Activated CD4-positive, alpha-beta memory T cell treated with anti-CD3 and anti-CD28 coated beads for 36 hours (primary cell): ENCODE measurements at places on chromosomes 12 and 14. TPM values are rescaled to one million over a fixed set of nuclear protein-coding genes. Genes with fewer than 3 reads are reported as not detected.

GRCh38 chr12:15602051-15602672 lies 187.0 kb downstream of the EPS8 start:
- DNase-seq, result no peak

- no peak for DNase-seq
These were observed 20.9 kb upstream of the GPRC5A start for GRCh38 chr12:12870465-12870864.

DNA sequence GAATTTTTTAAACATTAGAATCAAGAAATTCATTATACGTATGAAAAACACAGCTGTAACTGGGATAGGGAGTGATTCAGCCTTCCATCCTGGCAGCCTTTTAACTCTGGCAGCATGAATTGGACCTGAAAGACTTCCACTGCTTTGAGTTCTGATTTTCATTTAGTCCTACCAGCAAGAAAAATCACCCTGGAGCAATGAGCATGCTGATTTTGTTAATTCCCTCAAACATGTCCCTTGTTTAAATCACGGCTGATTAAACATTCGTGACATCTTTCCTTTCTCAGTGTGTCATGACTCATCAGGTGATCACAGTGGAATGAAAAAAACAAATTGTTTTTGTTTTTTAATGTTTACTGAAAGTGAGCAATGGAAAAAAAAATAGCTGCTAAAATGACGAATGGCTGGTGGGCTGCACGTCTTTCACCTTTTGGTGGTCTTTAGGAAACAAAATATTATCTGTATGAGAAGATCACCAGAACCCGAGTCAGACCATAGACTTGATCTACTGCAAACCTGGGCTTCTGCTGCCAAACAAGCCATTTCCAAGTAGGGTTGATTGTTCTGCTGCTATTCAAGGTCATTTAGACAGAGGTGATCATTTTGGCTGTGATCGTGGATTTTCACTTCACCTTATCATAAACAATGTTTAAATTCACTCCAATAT lies 67.0 kb upstream of the CAND1 start:
- DNase-seq, result no peak

The CDC42BPB gene
- total RNA-seq, result 6.4 TPM

The SERPINA5 gene
- not detected for total RNA-seq

The SDSL gene
- not detected for total RNA-seq

GRCh38 chr12:122830517-122831214 lies 4.6 kb upstream of the HIP1R start:
- no peak for DNase-seq

GRCh38 chr14:67385618-67386017 lies 25.5 kb downstream of the EIF2S1 start:
- no peak for DNase-seq

The TBX3 gene
- total RNA-seq, result not detected
